ENCODE measurements at places on chromosomes 13 and 19.

DNA sequence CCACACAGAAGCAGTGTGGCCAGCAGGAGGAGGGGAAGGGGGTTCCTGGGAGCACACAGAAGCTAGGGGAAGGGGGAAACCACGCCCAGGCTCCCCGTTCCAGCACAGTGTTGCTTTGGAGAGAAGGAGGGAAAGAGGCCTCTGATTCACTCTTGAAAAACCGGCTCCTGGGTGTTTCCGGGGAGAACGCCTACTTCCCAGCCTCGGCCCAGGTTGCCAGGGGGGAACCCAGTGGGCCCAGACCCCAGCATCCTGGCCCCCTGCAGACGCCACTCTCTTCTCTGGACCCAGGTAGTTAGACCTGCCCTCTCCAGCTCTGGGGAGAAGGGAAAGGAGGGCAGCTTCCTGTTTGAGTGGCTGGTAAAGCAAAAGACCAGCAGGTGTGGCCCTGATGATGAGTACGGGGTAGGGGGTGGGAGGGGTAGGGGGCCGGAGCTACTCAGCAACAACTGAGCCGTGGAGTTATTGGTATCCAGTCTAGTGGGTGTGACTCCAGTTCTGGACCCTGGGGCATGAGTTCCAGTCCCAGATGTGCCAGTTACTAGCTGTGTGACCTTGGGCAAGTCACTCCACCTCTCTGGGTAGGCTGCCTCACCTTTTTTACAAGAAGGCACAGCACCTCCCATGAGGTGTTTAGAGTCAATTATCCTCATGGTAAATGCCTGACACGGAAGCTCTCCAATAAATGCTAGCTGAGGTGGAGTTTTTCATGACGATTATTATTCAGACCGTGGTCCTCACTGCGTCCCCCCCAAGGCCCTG is 836 bp downstream of the GIPC1 start:
- DNase-seq, result peak; percentile 26

GRCh38 chr19:8404391-8405151 is 8.5 kb upstream of the MARCHF2 start:
- DNase-seq, result no peak

- DNase-seq, result no peak
Observed at GRCh38 chr19:51595190-51596175, 24.4 kb downstream of the ZNF175 start.

GRCh38 chr13:101970341-101970740 is 431.5 kb downstream of the FGF14 start:
- no peak for DNase-seq

- peak; percentile 62 for DNase-seq
Observed at GRCh38 chr19:18167975-18168645, 5.5 kb upstream of the IFI30 start.

DNA sequence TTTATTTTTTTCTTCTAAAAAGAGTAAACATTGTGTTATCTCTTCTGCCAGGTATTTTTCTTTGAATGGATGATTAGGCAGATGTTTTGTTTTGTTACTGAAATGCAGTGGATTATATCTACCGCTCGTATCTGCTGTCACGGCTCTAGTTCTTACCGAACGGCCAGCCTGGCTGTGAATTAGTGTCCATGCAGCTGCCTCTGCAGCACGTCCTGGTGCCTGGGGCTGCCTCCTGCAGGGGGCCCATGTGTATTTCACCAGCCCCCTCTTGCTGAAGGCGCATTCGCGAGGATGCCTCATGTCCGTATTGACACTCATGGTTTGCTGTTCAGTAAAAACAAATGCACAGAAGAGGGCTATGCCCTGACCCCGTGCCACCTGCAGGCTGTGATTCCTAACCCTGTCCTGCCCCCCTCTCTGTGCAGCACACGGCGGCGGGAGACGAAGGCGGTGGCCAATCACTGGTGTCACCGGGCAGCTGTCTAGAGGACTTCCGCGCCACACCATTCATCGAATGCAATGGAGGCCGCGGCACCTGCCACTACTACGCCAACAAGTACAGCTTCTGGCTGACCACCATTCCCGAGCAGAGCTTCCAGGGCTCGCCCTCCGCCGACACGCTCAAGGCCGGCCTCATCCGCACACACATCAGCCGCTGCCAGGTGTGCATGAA is 49.9 kb downstream of the RAB20 start:
- no peak for DNase-seq

DNA sequence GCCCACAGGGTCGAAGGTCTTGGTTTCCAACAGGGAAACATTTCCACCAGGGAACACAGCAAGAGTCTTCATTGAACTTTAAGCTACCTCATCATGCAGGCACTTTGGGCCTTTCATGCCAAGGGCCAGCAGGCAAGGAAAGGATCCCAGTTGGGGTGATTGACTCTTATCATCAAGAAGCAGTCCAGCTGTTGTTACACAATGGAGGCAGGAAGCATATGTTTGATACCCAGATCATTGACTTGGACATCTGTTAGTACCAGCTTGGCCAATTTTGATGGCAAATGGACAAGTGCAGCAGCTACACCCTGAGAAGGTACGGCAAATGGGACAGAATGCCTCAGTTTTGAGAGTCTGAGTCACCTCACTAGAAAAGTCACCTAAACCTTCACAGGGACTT is 10.9 kb upstream of the RCBTB1 start:
- DNase-seq, result no peak

DNA sequence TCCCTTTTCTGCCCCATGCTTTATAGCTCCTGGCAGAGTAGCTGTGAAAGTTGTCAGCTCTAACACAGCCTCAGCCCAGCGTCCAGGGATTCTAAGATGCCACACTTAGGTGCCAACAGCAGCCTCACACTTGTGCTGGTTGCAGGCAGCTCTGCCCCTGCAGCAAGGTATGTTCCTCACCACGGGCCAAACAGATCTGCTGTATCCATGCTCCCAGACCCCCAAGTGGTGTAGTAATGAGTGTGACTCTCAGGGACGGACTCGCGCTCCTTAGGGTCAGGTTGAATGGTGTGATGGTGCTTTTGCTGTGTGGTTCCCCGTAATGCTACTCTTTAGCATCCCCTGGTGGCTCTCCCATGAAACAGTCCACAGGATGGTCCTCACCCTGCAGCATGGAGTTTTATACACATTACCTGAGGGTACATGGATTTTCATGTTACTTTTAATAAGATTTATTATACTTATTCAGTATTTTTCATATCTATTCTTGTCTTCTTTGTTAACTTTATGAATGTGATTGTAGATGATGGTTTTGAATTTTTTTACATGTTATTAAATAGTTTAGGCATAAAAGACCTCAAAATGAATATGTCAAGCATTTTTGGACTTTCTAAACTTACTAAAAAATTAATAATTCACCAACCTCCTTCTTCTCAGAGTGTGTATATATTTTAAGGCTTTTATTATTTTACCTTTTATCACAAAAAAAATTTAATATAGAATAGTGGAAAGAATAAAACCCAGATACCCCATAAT is 232.5 kb downstream of the SLC7A1 start:
- DNase-seq, result no peak

DNA sequence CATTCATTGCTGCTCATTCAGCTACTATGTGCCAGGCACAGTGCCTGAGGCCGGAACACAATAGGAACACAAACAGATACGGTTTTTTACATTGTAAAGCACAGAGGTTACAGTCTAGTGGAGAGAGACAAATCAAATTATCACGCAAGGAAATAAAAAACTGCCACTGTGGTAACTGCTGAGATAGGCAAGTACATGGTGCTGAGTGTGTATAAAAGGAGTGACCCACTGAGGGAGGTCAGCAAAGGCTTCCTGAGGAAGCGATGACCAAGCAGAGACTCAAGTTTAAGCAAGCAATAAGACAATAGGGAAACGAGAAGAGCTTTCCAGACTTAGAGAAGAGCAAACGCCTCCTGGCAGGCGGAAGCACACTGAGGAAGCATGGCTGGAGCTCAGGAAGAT is 56.4 kb downstream of the NUFIP1 start:
- DNase-seq, result peak; percentile 54

DNA sequence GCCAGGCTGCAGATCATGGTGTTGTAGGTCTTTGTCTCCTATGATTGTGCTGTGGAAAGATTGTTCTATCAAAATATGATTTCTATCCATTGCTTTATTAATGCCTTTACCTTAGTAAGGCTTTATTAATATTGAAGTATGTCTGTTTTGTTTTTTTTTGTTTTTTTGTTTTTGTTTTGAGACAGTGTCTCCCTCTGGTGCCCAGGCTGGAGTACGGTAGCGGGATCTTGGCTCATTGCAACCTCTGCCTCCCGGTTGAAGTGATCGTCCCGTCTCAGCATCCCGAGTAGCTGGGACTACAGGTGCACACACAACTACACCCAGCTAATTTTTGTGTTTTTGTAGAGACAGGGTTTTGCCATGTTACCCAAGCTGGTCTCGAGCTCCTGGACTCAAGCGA is 7.7 kb downstream of the IRGC start:
- DNase-seq, result no peak

DNA sequence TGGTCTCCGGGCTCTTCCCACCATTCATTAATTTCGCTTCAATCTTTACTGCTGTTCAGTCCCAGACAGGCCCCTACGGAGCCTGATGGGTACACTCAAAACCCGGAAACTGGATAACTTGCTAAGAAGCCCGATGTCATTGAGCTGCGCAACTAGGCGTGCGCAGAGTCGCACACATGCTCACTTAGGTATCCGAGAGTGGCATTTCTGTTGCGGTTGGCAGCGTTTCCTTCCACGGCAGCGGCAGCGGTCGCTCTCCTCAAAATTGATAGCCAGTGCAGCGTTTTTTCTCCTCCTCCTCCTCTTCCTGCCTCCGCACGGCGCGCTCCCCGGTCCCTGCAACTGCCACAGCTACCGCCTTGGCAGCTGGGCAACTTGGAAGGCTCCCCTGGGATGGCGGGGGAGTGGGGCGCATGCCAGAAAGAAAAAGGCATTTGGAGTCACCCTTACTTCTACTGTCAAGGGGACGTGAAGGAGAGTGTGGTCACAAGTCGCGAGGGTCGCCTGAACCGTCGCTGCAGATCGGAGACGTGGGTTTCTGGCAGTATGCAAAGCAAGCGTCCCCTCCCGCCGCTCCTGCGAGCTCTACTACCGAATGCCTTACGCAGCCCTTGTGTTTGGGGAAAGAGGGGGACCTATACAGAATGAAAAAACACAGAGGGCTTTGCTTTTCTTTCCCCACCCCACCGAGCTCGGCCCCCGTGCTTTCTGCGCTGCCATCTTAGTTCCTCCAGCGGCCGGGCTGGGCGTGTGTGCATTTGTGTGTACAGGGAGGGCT is 2.4 kb upstream of the MYCBP2 start:
- DNase-seq, result peak; percentile 92

DNA sequence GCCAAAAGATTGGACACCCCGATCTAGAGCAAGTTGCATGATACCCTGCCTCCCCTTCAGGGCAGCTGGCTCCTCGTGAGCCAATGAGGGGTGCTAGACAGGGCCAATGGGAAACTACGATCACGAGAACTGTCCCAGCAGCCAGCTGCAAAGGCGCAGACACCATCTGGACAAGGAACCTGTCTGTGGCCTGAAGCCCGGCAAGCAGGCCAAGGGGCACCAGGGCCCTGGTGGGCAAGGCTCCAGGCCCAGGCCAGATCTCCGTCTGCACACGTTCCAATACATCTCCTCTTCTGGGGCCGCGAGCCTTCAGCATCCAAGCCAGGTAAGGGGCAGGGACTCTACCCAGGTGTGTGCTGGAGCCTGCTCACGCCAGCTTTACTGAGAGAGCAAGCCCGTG is 20.2 kb downstream of the MED26 start:
- peak; percentile 60 for DNase-seq

- no peak for DNase-seq
Observed at GRCh38 chr13:113527272-113527958, 36.9 kb upstream of the DCUN1D2 start.

DNA sequence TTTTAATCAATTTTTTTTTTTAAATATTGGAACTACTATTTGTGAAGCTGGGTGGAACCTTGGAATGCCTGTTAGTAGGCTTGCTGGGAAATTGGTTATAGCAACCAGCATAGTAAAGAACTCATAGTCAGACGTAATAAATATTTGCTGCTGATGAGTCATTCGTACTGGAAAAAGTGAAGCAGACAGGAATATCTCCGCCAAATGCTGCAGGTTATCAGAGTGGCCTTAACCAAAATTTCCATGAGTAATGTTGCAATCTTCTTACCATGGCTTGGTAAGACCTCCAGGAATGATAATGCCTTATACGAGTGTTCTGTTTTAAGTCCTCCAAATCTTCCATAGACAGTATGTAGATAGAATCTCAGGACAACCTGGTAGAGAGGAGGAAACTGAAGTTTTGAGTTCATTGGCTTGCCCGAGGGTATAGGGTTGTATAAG is 34.2 kb downstream of the MBNL2 start:
- DNase-seq, result no peak

DNA sequence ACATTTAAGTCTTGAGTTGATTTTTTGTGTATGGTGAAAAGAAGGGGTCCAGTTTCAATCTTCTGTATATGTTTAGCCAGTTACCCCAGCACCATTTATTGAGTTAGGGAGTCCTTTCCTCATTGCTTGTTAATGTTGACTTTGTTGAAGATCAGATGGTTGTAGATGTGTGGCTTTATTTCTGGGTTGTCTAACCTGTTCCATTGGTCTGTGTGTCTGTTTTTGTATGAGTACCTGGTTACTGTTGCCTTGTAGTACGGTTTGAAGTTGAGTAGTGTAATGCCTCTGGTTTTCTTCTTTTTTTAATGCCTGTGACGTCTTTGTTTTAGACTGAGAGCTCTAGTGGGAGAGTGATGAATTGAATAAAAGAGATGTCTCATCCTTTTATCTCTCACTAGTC is 83.2 kb downstream of the NBEA start:
- no peak for DNase-seq

DNA sequence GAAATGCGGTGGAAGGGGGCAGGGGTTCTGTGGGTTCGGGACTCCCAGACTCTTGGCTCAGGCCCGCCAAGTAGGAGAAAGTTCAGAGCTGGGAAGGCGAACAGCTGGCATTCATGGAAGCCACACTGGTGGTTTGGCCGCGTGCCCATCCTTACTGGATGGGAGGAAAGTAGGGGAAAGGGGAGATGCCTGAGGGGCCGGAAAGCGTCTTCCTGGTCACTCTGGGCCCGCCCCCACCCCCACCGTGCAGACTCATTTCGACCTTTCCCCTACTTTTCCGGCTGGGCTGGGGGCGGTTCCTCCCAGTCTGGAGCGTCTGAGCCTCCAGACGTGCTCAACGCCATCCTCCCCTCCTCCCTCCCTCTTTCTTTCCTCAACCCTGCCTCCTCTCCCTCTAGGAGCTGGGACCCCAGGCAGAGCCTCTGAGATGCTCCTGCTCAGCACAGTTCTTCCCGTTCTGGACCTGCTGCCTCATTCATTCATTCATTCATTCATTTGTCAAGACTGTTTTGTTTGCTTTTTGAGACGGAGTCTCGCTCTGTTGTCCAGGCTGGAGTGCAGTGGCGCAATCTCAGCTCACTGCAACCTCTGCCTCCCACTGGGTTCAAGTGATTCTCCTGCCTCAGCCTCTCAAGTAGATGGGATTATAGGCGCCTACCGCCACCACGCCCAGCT is 3.5 kb downstream of the ANGPTL4 start:
- peak; percentile 94 for DNase-seq

- no peak for DNase-seq
Observed at GRCh38 chr13:40114305-40114896, 458.9 kb downstream of the COG6 start.

- no peak for DNase-seq
Observed at GRCh38 chr13:102598061-102598460, 1.3 kb downstream of the TPP2 start.

- no peak for DNase-seq
Observed at GRCh38 chr19:3985643-3986259, 488 bp upstream of the EEF2 start.

- no peak for DNase-seq
Observed at GRCh38 chr13:82206241-82206640, 1676.0 kb downstream of the SLITRK1 start.

- no peak for DNase-seq
Observed at GRCh38 chr19:50725218-50725910, 2.2 kb downstream of the CLEC11A start.
